Naive thymus-derived CD4-positive, alpha-beta T cell (primary cell): ENCODE measurements at places on chromosomes 1 and 21. TPM values are rescaled to one million over a fixed set of nuclear protein-coding genes. Genes with fewer than 3 reads are reported as not detected.

BGLAP gene
- total RNA-seq: 2.3 and 2.8 TPM in 2 replicates

CFHR5 gene
- not detected for total RNA-seq

- H3K4me1 ChIP-seq: no peaks in the 10 kb centered on the region
- H3K36me3 ChIP-seq: no peaks in the 10 kb centered on the region
- H3K4me3 ChIP-seq: no peak overlapping the region
- no peaks in the 10 kb centered on the region for H3K27me3 ChIP-seq
- H3K27ac ChIP-seq: no peak overlapping the region
These were observed 70.0 kb downstream of the ALG14 start for GRCh38 chr1:95002540-95003432.

- H3K4me1 ChIP-seq: peaks cover 21% of the 10 kb centered on the region
- no peaks in the 10 kb centered on the region for H3K27me3 ChIP-seq
- peak; percentile 82 for DNase-seq
These were observed at the start of the genes CRYZ and TYW3 for GRCh38 chr1:74732960-74733603. TSS of gene CRYZ (minus strand) at chr1:74733050. CDS start at chr1:74724821, 8,229 bp downstream. TSS of gene TYW3 (plus strand) at chr1:74733152. CDS start at chr1:74733245, 93 bp downstream.

- H3K27me3 ChIP-seq: no peaks in the 10 kb centered on the region
- H3K36me3 ChIP-seq: no peaks in the 10 kb centered on the region
- H3K27ac ChIP-seq: no peak overlapping the region
- H3K4me1 ChIP-seq: no peaks in the 10 kb centered on the region
These were observed 492.0 kb upstream of the VAMP3 start for GRCh38 chr1:7278827-7279765.

GRCh38 chr1:204872262-204872881, 1.7 kb downstream of the NFASC start:
- H3K4me1 ChIP-seq: no peaks in the 10 kb centered on the region
- H3K27ac ChIP-seq: no peak overlapping the region
- H3K27me3 ChIP-seq: no peaks in the 10 kb centered on the region
- no peaks in the 10 kb centered on the region for H3K36me3 ChIP-seq
